NAMALWA (cell line): ENCODE measurements at places on chromosomes 7 and 10.

DNA sequence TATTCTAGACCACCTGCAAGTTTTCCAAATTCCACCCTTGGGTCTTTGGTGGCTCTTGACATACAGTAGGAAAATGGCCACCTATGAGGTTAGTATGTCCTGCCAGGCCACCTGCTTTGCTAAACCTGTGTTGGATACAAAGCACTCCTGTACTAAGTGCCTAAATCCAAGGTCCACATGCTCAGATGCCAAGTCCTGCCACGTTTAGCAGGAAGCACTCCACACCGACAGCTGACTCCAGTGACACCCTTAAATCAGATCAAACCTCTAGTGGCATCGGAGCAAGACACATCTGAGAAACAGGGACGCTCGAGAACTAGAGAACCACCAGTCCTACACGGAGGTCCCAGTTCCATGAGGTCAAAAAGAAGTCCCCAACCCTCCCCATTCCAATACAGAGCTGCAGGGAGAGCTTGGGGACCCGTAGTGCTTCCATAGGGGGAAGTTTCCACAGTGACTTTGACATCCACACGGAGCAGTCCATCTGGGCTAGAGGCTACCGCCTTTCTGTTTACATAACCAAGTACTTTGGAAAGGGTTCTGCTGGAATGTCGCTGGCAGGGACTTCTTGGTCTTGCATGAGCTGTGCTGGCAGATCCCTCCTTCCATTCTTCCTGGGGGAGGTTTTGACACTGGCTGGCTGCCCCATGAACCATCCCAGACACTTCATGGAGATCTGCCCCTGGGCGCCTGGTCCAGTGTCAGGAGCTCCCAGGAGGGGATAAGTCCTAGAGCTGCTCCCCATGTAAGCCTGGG lies 290.6 kb downstream of the PRPF18 start:
- DNase-seq, result no peak

- DNase-seq, result no peak
Measured at GRCh38 chr7:36072620-36073019, 80.4 kb upstream of the EEPD1 start.

DNA sequence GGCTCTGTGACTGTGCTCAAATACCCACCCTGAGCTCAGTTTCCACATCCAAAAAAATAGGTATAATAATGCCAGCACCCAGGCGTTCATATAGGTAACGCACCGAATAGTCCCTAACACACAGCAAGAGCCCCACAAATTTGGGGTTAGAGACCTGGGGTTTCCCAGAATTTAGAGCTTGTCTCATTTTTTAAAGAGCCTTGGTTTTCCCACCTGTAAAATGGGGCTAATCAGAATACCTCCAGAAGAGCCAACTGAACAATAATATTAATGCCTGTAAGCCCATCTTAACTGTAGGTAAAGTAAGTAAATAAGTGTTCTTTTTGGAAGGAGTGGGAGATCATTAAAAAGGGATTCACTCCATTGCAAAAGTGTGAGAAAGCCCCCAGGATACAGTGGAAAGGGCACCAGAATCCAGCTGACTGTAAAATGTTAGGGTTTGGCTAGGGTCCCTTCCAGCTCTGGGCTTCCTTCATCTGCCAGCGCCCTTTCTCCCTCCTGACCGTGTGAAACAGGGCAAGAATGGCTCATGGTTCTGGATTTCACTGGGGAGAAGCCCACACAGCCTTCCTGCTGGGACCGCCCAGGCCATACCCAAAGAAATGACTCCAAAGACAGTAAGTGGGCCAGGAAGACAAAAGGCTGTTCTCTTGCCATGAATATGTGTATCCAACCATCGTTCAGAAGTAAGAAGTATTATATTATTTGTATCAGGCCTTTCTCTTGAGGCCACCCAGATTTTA lies 2.1 kb downstream of the MTURN start:
- no peak for DNase-seq

- no peak for DNase-seq
Measured at GRCh38 chr10:87750817-87751216, 67.2 kb downstream of the ATAD1 start.

DNA sequence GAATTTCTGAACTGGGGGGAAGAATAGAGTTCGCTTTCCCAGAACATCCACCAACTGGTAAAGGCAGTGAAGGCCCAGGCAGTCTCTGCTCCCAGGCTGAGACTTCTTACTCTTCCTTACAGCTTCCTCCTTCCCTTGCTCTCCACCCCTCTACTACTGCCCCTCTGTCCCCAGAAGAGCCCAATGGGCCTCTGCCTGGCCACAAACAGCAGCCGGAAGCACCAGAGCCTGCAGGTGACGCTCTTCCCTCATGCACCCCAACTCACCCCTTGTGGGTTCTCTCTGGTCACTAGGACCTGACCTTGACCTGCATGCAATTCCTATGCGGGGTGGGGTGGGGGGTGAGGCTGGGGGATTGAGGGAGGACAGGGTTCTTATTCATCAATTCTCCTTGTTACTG lies 16.5 kb downstream of the FAM131B start:
- DNase-seq, result no peak

GRCh38 chr7:70829221-70830059 lies 302.5 kb upstream of the GALNT17 start:
- DNase-seq, result peak; percentile 61

GRCh38 chr10:123636598-123637325 lies 29.4 kb upstream of the GPR26 start:
- no peak for DNase-seq

- no peak for DNase-seq
Measured at GRCh38 chr7:165661-166337, 26.6 kb upstream of the FAM20C start.
